ENCODE measurements at places on chromosomes 6 and 20.

DNA sequence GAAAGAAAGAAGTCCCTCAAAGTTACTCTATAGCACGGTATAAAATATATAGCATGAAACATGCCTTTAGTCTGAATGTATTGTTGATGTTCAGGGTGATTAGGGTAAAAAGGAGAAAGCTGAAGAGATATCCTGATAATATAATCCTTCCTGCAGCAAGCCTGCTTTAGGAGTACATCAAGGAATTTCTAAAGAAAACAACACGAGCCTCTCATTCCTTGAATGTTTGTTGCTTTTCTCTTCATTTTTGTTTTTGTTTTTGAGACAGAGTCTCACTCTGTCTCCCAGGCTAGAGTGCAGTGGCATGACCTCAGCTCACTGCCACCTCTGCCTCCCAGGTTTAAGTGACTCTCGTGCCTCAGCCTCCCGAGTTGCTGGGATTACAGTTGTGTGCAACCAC is 79.1 kb downstream of the CD164 start:
- DNase-seq: no peak

- no peak for DNase-seq
These were observed 79.8 kb downstream of the PSMB1 start for GRCh38 chr6:170473301-170473717.

GRCh38 chr6:88825856-88826255 is 137.6 kb downstream of the RNGTT start:
- no peak for DNase-seq

- DNase-seq: no peak
These were observed 242.4 kb upstream of the MAP3K7 start for GRCh38 chr6:90829311-90829710.

DNA sequence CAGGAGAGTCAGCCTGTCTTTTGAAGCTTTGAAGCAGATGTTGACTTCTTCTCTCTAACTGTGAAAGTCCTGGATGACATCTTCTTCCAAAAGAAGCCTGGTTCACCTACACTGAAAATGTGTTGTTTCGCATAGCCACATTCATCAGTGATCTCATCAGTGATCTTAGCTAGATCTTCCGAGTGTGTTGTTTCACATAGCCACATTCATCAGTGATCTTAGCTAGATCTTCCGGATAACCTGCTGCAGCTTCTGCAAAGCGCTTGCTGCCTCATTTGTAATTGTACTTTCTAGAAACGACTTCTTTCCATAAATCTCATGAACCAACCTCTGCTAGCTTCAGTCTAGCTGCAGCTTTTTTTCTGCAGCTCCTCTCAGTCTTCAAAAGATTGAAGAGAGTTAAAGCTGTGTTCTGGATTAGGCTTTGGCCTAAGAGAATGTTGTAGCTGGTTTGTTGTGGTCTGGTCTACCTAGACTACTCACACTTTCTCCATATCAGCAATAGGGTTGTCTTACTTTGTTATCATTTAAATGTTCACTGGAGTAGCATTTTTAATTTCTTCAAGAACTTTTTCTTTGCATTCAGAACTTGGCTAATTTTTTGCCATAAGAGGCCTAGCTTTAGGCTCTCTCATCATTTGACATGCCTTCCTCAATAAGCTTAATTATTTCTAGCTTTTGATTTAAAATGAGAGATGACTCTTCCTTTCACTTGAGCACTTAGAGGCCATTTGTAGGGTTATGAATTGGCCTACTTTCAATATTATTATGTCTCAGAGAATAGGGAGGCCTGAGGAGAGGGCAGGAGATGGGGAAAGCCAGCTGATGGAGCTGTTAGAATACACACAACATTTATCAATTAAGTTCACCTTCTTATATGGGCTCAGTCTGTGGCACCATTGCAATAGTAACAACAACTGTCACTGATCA is 48.7 kb upstream of the EXOC2 start:
- DNase-seq: no peak

- peak; percentile 29 for DNase-seq
These were observed 278.6 kb upstream of the TCF21 start for GRCh38 chr6:133610227-133610840.

GRCh38 chr20:33560026-33560425 is 70.1 kb downstream of the CBFA2T2 start:
- DNase-seq: no peak

DNA sequence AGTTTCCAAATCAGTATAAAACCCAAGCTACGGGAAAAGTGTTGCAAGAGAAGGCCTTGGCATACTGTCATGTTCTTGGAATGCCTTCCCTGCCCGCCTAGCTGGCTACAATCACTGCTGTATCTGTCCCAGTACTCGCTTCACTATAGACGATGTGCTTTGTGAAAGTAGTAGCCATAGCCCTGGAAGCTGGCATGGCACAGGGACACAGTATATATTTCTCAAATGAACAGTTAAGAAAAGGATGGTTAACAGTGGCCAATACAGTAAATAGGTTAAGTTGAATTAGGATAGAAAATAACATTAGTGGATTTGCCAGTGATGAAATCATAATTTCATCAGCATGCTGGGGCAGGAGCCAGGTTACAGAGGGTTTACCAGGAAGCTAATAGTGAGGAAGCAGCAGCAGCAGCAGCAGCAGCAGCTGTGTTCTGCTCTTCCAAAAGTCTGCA is 499.3 kb downstream of the CDKAL1 start:
- DNase-seq: peak; percentile 82

DNA sequence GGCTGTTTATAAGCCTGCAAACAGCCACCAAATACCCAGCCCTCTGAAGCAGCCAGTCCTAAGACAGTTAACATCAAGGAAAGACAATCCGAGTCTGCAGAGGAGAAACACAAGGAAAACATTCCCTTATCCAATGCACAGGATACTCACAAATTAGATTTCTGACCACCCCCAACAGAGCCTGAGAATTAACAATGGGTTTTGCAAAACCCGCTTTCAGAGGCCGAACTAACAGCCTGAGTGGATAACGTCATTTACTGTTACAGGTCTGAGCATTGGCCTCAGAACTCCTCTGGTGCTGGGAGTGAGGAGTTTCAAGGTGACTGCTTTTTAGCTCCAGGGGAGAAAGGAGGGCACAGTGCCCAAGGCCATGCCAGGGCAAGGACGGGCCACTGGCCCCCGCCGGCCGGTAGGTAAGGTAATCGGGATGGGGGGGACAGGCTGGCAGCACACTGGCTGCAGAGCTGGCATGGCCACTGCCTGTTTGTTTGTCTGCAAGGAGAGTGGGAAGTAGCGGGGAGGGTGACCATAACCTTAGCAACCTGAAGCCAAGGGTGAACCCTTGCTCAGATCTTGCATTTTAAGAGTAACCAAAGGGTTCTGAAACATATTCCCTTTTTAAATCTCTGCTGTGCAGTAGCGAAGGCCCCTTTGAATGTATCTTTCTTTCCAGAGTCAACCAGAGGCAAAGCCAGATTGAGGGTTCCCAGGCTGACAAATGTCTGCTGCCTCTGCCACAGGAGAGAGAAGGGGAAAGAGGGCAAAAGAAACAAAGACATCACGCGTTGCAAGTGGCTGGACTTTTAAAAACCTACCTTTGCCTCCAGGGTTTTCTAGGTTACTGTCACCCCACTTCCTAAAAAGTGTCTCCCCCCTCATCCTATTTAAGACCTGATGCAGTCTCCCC is 3.9 kb downstream of the ZMYND8 start:
- DNase-seq: no peak

DNA sequence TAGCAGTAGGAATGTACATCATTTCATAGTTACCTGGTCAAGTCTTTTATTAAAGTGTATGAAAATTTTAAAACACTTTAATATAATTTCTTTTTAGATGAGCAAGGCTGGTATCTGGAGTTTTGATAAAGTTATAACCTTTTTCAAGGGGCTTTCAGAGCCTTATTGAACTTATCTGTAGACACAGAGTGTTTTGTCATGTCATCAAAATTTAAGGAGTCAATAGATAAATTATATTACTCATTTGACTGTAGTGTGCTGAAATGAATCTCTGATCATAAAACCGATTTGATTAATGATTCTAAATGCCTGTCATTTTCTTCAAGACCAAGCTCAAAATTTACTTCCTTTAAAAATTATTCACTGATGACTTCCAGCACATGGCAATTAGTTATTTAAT is 125.6 kb downstream of the ARID1B start:
- DNase-seq: no peak

- peak; percentile 48 for DNase-seq
These were observed 32.7 kb downstream of the CYP24A1 start for GRCh38 chr20:54140927-54141566.

DNA sequence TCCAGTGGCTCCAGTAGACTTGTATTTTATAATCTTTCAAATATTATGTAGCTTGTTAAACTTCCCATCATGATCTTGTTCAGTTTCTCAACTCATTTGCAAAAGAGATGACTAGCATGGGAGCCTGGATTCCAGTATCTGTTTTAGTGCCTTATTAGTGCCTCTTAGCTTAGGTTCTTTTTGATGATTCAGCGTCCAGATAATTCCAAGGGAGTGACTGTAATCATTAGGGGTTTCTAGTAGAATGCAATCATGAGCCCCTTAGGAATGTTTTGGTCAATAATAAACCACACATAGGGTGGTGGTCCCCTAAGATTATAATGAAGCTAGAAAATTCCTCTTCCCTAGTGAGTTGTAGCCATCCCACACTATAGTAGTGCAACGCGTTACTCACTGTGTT is 7.0 kb downstream of the CD2AP start:
- peak; percentile 70 for DNase-seq

DNA sequence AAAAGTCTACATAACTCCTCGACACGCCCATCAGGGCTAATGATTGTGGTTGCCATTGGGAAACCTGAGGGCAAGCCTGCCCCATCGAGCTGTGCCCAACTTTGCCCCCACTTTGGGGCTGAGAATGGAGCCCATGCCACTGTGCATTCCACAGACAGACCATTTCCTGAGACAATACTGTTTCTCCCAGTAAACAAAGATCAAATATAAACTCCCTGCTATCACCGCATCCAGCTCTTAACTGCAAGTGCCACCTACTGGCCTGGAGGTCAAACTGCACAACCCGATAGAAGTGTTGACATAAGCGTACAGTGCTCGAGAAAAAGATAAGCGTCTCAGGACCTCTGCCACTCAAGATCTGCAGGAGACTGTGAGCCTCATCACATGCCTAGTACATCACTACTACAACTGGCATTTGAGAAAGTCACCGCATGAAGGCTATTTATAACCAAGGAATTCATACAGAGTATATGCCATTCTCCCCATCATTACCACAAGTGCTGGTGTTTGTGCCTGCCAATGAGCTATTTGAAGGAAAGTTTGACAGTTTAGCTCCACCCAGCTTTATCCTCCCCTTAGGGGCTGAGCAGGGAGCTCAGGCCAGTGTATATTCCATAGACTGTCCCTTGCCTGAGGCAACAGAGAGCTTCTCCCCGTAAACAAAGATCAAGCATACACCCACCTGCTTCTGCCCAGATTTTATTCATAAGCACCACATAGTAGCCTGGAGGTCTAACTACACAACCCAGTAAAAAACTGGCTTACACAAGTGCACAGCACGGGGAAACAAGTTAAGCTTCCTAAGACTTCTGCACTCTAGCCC is 4.5 kb upstream of the DEFB126 start:
- no peak for DNase-seq

DNA sequence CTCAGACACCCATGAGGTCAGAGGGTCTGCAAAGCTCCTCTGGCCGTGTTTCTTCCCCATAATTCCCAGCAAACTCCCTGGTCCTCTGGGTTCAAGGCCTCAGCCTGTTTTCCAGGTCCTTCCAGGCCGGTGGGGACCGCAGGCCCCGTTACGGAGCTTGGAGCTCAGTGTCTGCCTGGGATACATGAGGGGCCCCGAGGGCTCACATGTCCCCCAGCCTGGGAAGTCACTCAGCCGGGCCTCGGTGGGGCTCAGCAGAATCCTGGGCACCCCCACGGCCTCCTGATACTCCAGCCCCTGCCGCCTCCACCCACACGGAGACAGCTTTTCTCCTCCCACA is 3.4 kb upstream of the SULF2 start:
- DNase-seq: no peak

DNA sequence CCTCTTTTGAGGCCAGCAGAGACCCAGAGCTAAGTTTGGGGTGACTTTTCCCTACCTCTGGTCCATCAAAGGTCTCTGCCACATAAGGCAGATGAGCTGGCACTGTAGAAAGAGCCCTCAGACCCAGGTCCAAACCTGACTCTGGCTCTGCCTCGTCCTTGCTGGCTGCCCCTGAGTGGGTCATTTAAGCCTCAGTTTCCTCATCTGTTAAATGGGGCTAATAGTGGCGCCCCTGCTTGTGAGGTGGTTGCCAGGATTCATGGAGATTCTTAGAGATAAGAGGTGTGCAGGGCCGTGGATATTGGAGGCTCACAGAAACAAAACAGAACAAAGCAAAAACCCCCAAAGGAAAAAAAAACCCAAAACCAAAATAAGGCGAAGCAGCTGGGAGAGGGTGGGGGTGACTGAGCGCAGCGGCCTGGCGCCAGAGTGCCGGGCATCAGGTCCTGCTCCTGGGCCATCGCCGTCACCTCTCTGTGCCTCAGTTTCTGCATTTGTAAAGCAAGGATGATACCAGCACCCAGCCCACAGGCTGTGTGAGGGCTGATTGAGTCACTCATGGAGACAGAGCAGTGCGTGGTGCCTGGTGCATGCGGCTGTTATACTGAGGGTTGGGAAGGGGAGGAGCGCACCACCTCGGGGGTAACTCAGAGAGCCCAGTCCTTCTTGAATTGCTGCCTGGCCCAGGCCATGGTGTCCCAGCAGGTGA is 133.8 kb upstream of the PTPN1 start:
- DNase-seq: no peak

- peak; percentile 96 for DNase-seq
These were observed at the start of the genes PSMB9 and TAP1 for GRCh38 chr6:32853541-32854375. TSS of gene PSMB9 (plus strand) at chr6:32854192. CDS start at chr6:32854230, 38 bp downstream. TSS of gene TAP1 (minus strand) at chr6:32853704. CDS start at chr6:32853636, 68 bp downstream.

DNA sequence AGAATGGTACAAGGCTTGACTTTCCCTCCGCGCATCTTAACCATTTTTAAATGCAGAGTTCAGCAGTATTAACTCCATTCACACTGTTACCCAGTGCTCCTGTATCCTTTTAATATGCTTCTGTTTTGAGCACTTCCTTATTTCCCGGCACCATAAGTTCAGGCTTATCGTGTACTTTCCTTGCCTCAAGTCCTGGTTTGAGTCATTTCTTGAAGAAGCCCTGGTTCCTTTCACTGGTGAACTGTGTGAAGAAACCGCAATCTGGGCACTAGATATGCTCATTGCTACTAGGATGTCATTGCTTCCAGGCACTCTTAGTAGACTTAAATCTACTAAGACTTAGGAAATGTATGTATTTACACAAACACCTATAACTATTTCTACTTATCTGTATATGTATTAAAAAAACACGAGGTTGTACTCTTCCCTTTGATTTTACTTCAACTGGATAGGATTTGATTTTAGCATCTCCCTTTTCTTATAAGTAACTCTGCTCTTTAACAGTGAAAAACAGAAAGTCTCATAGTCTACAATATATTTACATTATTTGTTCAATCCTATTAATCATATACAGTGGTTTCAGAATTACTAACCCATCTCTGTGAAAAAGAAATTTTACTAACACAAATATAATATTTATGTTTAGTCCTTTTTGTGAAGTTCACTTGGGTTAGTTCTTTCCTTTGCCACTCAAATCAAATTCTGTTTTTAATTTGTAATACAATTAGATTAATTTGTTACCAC is 135.5 kb downstream of the CDKAL1 start:
- no peak for DNase-seq

DNA sequence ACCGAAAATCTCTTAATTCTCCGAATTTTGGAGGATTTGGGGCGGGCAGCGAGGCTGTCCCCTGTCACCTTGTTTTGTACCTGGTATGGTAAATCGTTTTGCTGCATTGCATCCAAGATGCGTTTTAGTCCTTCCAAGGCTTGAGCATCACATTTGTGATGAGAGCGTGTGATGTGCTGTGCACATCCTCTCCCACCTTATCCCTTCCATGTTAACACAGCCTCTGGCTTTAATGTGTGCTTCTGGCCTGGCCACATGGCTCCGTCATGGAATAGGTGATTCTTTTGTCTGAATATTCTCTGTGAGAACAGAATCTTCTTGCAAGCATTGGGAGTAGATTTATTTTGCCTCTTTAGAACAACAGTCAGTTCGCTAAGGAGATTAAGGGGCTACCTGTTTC is 763 bp downstream of the TMEM14A start:
- no peak for DNase-seq
